Naive thymus-derived CD4-positive, alpha-beta T cell (primary cell): ENCODE measurements at places on chromosomes 2 and 18. TPM values are rescaled to one million over a fixed set of nuclear protein-coding genes. Genes with fewer than 3 reads are reported as not detected.

- no peaks in the 10 kb centered on the region for H3K36me3 ChIP-seq
- no peak overlapping the region for H3K27ac ChIP-seq
- no peaks in the 10 kb centered on the region for H3K27me3 ChIP-seq
- H3K4me1 ChIP-seq, result no peaks in the 10 kb centered on the region
- DNase-seq, result no peak
Measured at GRCh38 chr2:189024901-189025618, 50.9 kb downstream of the COL3A1 start.

DNA sequence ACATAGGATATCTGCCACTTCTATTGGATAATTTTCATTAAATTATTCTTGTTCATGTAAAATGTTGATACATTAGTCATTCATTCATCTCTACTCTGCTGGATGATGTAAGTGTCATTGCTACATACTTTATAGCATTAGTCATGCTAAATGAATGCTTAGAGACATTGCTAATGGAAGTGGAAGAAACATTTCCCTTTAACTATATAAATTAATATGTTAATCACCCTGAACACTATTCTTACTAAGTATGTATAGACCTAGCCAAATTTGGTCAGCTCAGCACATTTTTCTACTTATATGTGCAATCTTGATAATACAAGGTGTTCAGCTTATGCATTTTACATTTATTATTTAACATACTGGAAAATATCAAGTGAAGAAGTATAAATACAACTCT, 160.2 kb downstream of the DPP4 start:
- no peak overlapping the region for H3K4me3 ChIP-seq
- H3K36me3 ChIP-seq, result no peaks in the 10 kb centered on the region
- no peak for DNase-seq
- H3K4me1 ChIP-seq, result no peaks in the 10 kb centered on the region
- H3K27ac ChIP-seq, result no peak overlapping the region

DNA sequence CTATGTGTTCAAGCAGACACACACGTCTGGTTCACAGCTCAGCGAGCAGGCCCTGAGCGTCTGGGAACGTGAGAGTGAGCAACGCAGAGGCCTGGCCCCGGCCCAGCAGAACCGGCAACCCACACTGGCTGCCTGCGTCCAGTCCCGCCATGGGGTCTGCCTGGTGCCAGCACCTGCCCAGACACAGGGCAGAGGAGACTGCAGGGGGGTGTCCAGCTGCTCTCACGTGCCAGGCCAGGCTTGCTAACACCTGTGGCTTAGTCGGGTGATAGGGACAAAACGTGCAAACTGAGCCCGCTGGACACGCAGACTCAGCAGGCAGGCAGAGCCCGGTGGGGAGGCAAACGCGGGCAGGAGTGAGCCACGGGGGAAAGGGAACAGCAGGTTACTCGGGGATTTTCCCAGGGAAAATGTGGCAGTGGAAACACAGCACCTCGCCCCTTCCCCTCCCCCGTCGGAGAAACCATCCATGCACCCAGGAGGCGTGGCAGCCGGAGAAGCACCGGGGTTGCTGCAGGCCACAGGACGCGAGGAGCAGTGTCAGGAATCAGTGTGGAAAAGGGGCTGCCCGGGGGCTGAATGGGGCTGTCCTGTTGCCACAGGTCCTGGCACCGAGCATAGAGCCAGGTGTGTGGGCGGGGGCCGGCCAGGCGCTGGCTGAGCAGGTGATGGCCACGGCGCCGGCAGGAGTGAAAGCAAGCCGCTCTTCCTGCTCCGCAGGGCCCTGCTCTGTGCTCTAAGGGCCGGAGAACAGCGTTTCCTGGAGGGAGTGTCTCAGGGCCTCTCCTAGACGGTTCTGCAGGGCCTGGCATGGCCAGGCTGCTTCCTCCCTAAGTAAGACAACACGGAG, 154.7 kb downstream of the HDAC4 start:
- H3K4me1 ChIP-seq, result peaks cover 21% of the 10 kb centered on the region
- H3K4me3 ChIP-seq, result no peak overlapping the region
- no peak overlapping the region for H3K27ac ChIP-seq
- H3K27me3 ChIP-seq, result no peaks in the 10 kb centered on the region

DNA sequence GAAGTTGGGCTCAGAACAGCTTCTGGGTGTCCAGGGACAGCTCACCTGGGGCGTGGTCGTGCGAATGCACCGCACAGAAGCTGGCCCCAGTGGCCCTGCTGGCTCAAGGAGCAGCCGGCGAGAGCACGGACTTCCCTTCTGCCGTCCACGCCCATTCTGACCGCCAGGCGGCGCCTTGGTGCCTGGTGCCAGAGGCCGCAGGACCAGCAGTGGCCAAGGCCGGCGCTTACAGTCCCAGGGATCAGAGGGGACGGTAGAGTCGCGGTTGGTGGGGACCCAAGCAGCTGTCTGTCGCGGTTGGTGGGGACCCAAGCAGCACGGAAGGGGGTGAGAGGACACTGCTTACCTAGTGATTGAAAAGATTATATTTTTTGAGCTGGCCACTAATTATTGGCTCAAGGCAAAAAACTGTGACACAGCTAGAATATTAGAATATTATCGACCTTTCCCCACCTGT, 25.7 kb downstream of the NPPC start:
- no peak overlapping the region for H3K27ac ChIP-seq
- H3K27me3 ChIP-seq, result no peaks in the 10 kb centered on the region
- H3K36me3 ChIP-seq, result no peaks in the 10 kb centered on the region
- H3K4me1 ChIP-seq, result no peaks in the 10 kb centered on the region
- DNase-seq, result peak; percentile 25

GRCh38 chr2:206054952-206055351, 31.0 kb downstream of the INO80D start:
- no peak for DNase-seq
- H3K27ac ChIP-seq, result no peak overlapping the region
- H3K36me3 ChIP-seq, result peaks cover 29% of the 10 kb centered on the region
- peaks cover 4% of the 10 kb centered on the region for H3K4me1 ChIP-seq

The UGT1A4 gene
- not detected for polyA plus RNA-seq
